ENCODE measurements at places on chromosomes 11 and 22. TPM values are rescaled to one million over a fixed set of nuclear protein-coding genes. Genes with fewer than 3 reads are reported as not detected.

MMP27 gene
- not detected for total RNA-seq

DBX1 gene
- not detected for total RNA-seq

KCNJ5 gene
- total RNA-seq: not detected

CHRDL2 gene
- not detected for total RNA-seq

CD3D gene
- total RNA-seq: 541 TPM

BAIAP2L2 gene
- total RNA-seq: 0.58 TPM

GP1BB gene
- total RNA-seq: not detected

TCIRG1 gene
- total RNA-seq: 238 TPM

PEX16 gene
- 54.6 TPM for total RNA-seq

RIMBP3C gene
- total RNA-seq: 0.08 TPM

KRTAP5-7 gene
- total RNA-seq: not detected

NXPE1 gene
- not detected for total RNA-seq

PLAAT2 gene
- not detected for total RNA-seq

CDCA5 gene
- 127 TPM for total RNA-seq

GDPD4 gene
- not detected for total RNA-seq

CRYBB3 gene
- total RNA-seq: not detected

RBMXL2 gene
- not detected for total RNA-seq

NEU3 gene
- 16.7 TPM for total RNA-seq

DGAT2 gene
- 0.76 TPM for total RNA-seq

UPB1 gene
- 0.31 TPM for total RNA-seq

POU2AF3 gene
- total RNA-seq: not detected

NCR3LG1 gene
- total RNA-seq: 1.5 TPM

HTATIP2 gene
- 30.5 TPM for total RNA-seq

MTFP1 gene
- total RNA-seq: 68.0 TPM

MIOX gene
- not detected for total RNA-seq

TMEM225 gene
- not detected for total RNA-seq

BIRC3 gene
- 12.9 TPM for total RNA-seq

ELMOD1 gene
- not detected for total RNA-seq

SERHL2 gene
- total RNA-seq: 2.4 TPM

CFAP300 gene
- not detected for total RNA-seq

ZPR1 gene
- total RNA-seq: 60.5 TPM

PIK3C2A gene
- total RNA-seq: 24.9 TPM

TEX54 gene
- total RNA-seq: not detected

NCF4 gene
- total RNA-seq: 48.2 TPM

FOLR1 gene
- not detected for total RNA-seq

FAM180B gene
- total RNA-seq: not detected

CHADL gene
- total RNA-seq: 1.0 TPM

THRSP gene
- total RNA-seq: not detected

C11orf91 gene
- not detected for total RNA-seq

INSC gene
- 0.13 TPM for total RNA-seq

CARNS1 gene
- 4.8 TPM for total RNA-seq

Measured in activated CD8-positive, alpha-beta T cell treated with anti-CD3 and anti-CD28 coated beads, Interleukin-2, amount 10 ng/mL, durations not matched to agents 7 days and 5 days (primary cell).